ENCODE measurements at places on chromosomes 13 and 19.

- DNase-seq, result no peak
Observed at GRCh38 chr13:19888799-19889198, 25.4 kb upstream of the ZMYM5 start.

- no peak for DNase-seq
Observed at GRCh38 chr13:41706152-41706551, 248.8 kb downstream of the RGCC start.

GRCh38 chr19:11692127-11692790 lies 46.5 kb downstream of the ZNF823 start:
- DNase-seq, result no peak

GRCh38 chr19:18933297-18933696 lies 7.7 kb downstream of the HOMER3 start:
- DNase-seq, result no peak

GRCh38 chr13:26377038-26377437 lies 123.1 kb downstream of the CDK8 start:
- DNase-seq, result no peak

- no peak for DNase-seq
Observed at GRCh38 chr13:50425772-50426171, 410.5 kb downstream of the KCNRG start.

DNA sequence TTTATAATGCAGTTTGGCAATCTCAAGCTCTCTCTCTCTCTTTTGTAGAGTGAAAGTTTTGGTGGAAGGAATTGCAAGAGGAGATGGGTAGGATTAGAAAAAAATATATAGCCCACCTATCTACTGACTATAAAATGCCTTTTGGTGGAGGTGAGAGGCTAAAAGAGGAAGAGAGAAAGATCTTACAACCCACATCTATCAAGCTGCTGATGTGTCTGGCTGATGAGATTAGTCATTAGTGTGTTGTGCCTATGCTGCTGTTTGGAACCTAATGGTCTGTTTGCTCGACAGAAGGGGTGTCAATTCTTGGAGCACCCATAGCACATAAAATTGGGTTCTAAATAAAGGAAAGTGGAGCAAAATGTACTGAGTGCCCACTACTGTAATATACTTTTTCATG lies 411.0 kb downstream of the HS6ST3 start:
- DNase-seq, result no peak

- peak; percentile 16 for DNase-seq
Observed at GRCh38 chr19:3879656-3880055, 829 bp upstream of the ATCAY start.

- no peak for DNase-seq
Observed at GRCh38 chr19:3708207-3708931, at the start of gene TJP3. TSS of gene TJP3 (plus strand) at chr19:3708384. CDS start at chr19:3728433, 20,049 bp downstream.

DNA sequence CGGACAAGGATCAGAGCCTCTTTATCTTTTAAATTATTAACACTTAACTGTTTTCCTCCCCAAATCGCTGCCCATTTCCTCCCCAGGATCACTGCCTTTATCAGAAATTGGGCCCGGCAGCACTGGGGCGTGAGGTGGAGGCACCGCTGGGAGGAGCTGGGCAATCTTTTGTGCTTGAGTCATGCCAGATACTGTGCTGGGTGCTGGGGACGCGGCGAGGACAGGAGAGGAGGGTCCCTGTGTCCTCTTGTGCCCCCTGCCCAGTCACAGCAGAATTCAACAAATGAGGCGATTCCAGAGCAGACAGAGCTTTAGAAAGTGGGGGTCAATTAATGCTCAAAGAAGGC lies 347.8 kb downstream of the ZNF536 start:
- DNase-seq, result no peak

GRCh38 chr13:27952876-27953675 lies 16.0 kb downstream of the CDX2 start:
- DNase-seq, result no peak

GRCh38 chr13:34591900-34592529 lies 350.1 kb upstream of the NBEA start:
- no peak for DNase-seq

- DNase-seq, result no peak
Observed at GRCh38 chr13:107644136-107644535, 571.2 kb downstream of the LIG4 start.

GRCh38 chr13:98584668-98585397 lies 7.9 kb upstream of the STK24 start:
- DNase-seq, result no peak

GRCh38 chr19:45496349-45496953 lies 396 bp downstream of the RTN2 start:
- DNase-seq, result peak; percentile 40

DNA sequence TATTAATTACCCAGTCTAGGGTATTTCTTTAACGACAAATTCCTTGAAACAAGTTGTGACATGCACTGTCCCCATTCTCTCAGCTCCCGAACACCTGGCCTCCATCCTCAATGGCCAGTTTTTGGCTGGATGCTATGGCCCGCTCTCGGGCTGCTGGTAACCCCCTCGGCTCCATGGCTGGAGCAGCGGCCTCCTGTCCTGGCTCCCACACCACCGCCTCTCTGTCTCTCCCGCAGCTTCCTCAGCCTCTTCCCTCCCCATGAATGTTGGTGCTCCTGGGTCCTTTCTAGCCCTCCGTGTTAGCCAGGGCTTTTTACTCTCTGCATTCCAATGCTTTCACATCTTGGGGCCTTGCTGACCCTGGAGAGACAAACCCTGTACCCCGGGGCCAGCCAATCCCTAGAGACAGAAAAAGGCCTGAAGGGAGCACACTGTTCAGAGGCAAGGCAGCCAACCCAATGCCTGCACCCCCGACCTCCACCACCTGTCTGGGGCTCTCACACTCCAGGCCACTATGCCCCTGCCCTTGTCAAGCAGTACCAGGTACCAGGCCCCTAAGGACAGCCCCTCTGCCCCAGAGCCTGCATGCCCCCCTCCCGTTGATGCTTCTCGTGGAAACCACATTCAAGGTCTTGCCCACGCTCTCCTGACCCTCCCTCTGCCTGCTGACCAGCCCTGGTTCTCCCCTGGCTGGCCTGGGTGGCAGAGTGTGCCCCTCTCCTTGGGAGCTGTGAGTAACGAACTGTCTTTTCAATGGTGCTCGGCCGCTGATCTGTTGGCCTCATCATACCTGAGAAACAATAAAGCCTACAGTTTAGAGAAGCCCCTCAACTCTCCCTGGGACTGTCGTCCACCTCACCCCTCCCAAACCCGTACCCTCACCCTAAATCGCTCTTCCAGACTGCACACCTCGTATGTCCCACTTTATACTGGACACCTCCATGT lies 86.9 kb upstream of the GPR183 start:
- no peak for DNase-seq

DNA sequence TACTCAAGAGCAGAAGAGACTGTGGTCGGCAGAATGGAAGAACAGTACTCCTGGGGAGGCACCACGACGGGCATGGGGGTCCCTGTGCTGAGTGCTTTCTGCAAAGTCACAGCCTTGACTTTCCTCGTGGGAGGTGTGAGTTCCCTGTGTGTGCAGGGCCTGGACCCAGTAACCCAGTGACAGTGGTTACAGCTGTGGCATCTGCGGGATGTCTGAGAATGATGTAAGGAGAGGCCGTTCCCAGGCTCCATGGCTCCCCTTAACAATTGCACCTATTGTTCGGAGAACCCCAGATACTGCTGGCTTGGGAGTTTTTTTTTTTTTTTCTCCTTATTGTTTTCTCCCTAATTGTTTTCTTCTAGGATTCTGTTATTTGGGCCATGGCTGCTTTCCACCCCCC lies 5.1 kb upstream of the NANOS2 start:
- no peak for DNase-seq

DNA sequence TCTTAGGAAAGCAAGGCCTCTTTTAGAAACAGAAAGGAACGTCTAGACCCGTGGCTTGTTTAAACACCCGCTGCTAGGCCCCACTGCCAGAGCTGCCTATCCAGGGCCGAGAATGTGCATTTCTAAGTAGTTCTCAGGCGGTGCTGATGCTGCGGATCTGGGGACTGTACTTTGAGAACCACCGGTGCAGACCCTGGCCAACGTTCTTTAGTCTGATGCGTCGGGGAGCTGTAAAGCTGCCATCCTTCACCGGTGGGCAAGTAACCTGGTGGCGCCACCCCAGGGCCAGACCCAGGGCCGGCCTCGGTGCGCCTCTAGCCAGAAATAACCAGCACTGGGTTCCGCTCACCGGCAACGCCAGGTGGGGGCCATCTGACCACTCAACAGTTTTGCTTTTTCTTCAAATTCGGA lies 47.1 kb downstream of the TGDS start:
- no peak for DNase-seq

DNA sequence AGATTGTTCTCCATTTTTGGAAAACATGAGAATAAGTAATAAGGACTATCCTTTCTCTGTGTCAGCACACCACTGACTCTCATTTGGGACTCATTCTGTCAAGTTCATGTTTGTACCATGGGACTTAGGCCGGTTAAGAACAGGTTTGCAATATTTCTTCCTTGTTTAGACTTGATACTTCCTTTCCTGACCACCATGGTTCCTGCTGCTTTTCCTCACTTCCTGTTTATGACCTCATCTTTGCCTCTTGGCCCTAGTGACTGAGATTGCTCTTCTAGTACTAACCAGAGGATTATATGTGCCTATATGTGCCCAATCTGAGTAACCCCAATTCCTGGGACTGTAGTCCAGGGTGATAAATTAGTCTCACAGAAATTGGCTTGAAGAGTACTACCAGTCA lies 32.5 kb upstream of the NDFIP2 start:
- no peak for DNase-seq

DNA sequence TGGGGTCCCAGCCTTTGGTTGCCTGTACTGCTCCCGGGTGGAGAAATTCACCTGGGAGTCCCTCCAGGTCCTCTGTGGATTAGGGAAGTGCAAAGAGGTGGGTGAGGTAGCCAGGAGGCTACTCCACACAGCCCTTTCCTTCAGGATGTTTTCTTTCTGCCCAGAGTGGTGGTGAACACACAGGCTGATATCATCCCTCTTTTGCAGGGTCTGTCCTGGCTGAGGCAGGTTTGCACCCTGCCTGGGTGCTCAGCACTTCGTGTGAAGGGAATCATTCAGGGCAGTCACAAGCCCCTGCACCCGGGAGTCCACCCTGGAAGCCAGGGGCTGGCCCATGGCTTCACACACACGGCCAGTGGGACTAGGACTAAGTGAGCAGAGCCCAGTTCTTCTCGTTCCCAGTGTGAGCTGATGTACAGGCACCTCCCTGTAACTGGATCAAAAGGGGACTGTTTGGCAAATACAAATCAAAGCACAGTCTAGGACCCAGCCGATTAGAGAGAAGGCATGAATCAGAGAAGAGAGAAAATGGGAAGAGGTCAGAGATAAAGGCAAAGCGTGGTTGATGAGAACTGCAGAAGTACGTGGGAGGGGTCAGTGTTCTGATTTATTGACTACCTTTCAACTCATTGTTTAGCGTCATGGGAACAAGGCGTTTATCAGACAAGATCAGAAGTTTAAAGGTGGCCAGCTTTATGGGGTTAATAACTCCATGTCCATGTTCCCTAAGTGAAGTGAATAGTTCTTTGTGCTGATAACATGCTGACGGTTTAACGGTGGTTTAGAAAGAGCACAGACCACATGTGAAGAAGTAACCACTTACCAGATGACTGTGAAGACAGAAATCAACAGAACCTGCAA lies 30.4 kb upstream of the SPATA13 start:
- DNase-seq, result no peak

DNA sequence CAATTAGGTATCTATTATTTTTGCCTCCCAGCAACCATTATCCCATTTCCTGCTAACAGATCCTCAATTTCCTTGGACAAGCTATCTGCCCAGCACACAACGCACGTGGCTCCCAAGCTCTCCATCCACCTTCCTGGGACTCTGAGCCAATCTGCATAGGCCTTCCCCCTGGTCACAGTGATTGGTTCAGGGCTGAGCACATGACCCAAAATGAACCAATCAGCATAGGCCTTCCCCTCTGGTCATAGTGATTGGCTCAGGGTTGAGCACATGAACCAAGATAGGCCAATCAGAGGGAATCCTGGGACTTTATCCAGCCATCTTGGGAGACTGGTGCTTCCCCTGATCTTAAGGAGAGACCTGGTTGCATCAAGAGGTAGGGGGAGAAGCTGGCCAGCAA lies 5.8 kb downstream of the CPAMD8 start:
- no peak for DNase-seq

GRCh38 chr13:95245071-95245470 lies 56.2 kb downstream of the ABCC4 start:
- no peak for DNase-seq

DNA sequence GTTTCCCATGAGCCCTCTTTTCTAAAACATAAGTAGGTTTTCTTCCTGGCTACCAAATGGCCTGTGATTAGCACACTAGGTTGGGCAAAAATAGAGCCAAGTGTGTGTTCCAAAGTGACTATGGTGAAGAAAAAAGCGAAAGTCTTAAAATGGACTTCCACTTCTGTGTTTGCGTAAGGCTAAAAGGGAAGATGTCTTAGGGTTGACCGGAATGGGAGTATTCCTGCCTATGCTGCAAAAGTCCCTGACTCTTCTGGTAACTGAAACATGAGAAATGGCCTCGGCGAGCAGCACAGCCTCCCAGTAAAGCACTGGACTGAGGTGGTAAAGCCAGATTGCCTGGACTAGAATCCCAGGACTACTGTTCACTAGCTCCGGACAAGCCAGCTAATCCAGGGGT lies 2.4 kb upstream of the FPR1 start:
- DNase-seq, result no peak

DNA sequence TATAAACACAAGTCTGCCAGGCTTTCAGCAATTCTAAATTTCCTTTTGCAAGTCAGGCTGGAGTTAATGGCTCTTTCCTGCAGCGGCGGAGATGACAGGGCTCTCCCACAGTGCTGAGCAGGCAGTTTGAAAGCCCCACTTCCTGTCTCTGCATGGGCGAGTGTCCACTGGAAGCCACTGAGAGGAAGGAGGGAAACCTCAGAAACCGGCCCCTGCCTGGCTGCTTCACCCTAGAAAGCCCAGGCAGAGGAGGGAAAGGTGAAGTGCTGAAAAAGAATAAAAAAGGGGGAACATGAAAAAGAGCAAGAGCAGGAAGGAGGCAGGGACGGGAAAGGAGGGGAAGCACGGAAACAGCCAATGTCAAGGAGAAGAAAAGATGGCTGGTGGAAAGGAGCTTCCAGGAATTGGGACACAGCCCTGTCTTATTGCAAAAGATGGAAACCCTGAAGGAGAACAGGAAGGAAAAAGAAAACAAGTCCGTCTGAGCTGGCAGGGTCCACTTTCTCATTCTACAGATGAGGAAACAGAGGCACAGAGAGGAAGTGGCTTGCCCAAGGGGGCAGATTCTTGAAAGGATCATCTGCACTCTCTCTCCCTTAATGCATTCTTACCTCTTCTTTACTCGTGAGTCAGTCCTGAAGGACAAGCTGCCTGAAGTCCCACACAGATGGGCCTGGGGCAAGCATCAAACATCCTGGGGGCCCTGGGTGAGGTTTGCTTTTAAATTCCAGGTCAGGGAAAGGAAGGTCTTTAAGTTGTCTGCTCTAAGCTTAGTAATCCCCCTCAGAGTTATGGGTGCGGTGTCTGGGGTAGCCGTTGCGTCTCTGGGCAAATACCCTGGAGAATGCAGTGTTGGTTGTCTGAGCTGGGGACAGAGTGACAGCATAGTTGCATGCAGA lies 38.8 kb upstream of the ALOX5AP start:
- peak; percentile 28 for DNase-seq

DNA sequence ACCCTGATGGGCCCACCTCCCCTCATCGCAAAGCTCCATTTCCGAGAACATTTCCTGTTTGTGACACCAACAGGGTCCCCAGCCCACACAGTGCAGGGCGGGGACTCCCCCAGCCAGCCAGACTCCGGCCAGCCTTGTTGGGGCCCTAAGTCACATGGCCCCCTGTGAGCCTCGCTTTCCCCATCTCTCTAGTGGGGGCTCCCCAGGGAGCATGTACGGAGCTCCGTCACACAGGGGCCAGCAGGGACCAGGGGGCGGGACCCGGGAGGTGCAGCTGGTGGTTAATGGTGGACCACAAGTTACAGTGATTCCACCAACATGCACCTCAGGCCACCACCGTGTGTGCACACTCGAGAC lies 1.7 kb downstream of the TBXA2R start:
- DNase-seq, result peak; percentile 20
